Activated CD4-positive, alpha-beta T cell treated with anti-CD3 and anti-CD28 coated beads, Interleukin-10, Interleukin-2, amounts not matched to agents 100 ng/mL and 50 ng/mL, durations not matched to agents 16 hours and 8 hours (primary cell): ENCODE measurements at places on chromosomes 1 and 21.
A peak's percentile ranks its signal among the peaks of the same experiment; 100 is the strongest.

GRCh38 chr1:167775178-167775577 is 53.4 kb downstream of the MPZL1 start:
- DNase-seq = no peak

GRCh38 chr1:204272505-204272904 is 58.7 kb upstream of the GOLT1A start:
- DNase-seq = no peak

DNA sequence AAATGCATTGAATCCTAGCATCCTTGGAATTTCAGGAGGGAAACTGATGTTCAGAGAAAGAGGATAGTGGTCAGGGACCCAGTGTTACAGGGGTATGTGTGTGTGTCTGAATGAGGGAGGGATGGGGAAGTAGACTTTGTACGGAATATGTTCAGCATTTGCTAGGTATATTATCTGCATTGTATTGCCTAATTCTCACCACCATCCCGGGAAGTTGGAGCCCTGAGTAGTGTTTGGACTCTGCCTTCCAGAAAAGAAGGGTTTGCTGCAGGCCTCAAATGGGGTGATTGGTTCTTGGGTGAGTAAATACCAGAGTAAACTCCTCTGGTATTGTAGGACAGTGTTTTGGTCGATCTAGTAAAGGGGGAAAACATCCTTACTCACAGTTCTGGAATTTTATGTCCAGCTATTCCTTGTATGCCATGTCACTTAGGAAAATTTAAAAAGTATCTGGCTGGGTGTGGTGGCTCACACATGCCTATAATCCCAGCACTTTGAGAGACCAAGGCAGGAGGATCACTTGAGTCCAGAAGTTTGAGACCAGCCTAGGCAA is 7.1 kb upstream of the ZNF496 start:
- no peak for DNase-seq

GRCh38 chr1:25837262-25837875 is 17.6 kb downstream of the MTFR1L start:
- no peak for DNase-seq

DNA sequence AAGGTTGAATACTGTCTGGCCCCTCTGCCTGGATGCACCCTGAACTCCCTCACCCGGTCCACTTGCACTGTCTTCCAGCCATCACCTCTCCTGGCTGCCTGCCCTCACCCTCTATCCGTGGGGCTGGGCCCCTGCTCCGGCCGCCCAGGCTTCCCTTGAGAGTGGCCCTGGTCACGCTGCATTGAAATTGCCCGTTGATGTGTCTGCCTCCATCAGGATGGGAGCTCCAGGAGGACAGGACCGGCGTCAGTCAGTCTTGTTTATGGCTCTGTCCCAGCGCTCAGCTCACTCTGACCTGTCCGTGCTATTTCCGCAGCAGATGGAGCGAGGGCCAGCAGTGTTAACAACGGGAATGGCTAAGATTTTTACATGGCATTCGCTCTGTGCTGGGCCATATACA is 34.9 kb downstream of the FOXO6 start:
- no peak for DNase-seq

- DNase-seq = no peak
These were observed 615.9 kb downstream of the PTPRU start for GRCh38 chr1:29852248-29852647.

DNA sequence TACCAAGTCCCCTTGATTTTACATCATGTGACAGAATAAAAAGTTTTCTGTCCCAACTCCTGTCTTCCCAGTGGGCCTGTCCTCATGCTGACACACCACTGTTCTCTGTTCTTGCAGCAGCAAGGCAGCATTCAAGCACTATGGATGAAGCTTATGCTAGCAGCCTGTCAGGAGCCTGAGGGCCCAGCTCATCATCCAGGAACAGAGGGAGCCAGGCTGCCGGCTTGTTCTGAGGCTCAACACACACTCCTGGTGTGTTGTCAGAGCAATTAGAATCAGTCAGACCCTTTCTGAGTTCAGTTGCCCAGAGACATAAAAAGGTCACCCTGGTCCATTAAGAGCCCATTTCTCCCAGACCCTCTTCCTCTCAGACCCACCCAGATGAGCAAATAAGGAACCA is 282.9 kb downstream of the SEC16B start:
- DNase-seq = no peak

DNA sequence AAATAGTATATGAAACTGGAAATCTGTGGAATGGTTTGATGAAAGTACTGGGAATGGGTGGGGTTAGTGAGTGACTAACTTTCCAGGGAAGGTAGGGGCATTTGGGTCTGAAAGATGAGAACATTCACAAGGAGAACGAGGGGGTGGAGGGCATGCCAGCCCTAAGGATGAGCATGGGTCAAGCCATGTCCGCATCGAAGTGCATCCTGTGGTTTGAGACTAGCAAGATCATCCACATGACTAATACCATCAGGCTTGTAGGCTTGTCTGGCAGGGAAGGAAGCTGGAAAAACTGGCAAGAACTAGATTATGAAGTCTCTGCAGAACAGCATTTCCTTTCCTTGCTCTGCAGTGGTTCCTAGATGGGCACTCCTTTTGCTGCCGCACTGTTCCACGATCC is 70.4 kb upstream of the UBE2U start:
- DNase-seq = no peak

GRCh38 chr1:203567596-203567995 is 59.0 kb upstream of the ATP2B4 start:
- no peak for DNase-seq

DNA sequence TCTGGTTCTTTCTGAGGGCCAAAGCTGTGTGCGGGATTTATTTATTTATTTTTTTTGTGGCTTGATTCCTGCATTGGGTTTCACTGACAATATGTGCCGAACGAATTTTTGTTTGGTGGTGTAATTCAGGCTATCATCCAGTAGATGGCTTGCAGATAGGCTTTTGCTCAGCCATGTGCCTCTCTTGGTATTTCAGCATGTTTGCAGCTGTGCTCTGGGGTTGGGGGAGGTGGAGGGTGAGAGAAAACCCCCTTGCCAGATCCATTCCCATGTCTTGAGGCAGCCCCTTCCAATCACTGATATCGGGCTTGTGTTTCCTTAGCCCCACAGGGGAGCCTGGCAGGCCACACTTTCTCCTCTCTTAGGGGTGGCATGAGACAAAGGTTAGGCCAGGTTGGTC is 302.4 kb downstream of the PTGER3 start:
- no peak for DNase-seq

DNA sequence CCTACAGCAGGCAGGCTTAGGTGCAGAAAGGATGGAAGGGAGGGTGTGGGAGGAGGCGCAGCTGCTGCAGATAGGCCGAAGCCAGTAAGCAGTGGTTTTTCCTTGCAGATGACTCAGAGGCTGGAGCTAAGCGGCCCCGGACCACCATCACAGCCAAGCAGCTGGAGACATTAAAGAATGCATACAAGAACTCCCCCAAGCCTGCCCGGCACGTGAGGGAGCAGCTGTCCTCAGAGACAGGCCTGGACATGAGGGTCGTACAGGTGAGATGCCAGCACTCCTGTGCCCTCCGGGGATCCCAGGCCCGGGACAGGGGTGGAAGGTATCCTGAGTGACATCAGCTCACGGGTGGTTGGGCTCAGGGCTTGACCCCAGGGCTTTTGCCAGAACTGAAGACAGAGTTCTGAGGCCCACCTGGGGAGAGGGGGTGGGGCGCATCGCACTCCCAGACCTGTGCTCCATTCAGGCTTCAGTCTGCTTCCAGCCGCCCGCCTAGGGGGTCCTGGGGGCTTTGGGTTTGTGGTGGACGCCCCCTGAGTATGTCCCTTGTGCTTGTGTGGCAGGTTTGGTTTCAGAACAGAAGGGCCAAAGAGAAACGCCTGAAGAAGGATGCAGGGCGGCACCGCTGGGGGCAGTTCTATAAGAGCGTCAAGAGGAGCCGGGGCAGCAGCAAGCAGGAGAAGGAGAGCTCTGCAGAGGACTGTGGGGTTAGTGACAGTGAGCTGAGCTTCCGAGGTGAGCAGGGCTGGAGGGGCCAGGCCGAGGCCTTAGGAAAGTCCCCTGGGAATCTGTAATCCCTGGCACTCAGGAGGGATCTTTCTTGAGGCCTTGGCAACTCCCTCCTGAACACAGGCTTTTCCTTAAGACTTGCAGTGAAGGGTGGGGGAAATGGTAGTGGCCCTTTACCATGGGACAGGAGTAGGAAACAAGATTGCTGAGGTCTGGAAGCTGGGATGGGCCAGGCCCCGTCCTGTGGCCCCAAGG is 41.5 kb downstream of the LHX4 start:
- no peak for DNase-seq

DNA sequence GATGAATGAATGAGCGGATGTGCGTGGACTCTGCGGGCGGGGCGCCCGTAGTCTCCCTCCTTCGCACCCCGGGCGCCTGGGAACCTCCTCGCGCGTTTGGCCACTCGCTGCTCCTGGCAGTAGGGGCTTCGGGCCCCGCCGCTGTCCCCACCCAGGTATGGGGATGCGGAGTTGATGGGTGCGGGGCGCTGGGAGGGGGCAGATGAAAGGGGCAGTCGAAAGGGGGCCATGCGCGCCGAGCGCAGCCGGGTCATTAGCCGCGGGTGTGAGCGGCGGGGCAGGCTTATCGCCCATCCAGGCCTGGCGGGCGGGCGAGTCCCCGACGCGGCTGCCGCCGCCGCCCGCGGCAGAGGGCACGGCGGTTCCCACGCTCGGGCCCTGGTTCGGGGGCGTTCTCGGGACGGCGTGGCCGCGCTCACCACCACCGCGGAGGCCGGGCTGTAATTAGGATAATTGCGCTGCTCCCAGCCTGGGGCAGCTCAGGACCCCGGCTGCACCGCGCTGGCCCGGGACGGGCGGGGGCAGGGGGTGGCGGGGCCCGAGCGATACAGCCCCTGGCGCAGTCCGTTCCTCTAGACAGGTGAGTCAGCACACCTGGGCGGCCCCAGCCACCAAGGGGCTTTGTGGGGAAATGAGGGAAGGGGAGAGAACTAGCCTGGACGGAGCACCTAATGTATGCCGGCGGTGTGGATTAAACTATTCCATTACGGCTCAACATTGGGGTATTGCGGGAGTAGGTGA is 22.1 kb upstream of the CITED4 start:
- no peak for DNase-seq

- DNase-seq = no peak
These were observed 6.4 kb downstream of the SELENON start for GRCh38 chr1:25806418-25806817.

DNA sequence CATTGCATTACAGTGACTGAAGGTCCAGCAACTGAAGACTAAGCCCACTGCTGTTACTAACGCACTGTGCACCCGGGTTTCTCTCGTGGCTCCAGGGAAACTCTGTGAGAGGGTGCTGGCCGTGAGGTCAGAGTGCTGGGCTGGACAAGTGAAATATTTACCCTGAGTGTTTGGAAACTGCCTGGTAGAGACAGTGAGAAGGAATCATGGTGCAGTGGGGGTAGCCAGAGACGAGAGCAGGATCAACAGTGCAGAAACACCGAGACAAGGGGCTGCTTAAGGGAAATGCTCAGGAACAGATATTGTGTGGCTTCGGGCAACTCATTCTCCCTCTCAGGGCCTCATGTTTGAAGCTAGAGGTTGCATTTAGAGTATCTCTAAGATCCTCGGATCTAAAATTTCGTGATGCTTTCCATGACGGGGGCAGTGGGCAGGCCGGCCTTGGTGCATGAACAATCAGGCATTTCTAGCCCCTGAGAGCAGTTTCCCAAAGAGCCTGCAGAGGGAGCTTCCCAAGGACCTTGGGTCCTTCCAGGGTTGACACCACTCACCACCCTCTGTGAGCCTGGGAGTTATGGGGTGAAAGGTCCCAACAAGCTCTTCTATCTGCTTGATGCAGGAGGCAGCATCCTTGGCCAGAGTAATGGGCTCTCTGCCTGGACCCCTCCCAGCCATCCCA is 9.7 kb downstream of the CD2 start:
- peak; percentile 78 for DNase-seq

DNA sequence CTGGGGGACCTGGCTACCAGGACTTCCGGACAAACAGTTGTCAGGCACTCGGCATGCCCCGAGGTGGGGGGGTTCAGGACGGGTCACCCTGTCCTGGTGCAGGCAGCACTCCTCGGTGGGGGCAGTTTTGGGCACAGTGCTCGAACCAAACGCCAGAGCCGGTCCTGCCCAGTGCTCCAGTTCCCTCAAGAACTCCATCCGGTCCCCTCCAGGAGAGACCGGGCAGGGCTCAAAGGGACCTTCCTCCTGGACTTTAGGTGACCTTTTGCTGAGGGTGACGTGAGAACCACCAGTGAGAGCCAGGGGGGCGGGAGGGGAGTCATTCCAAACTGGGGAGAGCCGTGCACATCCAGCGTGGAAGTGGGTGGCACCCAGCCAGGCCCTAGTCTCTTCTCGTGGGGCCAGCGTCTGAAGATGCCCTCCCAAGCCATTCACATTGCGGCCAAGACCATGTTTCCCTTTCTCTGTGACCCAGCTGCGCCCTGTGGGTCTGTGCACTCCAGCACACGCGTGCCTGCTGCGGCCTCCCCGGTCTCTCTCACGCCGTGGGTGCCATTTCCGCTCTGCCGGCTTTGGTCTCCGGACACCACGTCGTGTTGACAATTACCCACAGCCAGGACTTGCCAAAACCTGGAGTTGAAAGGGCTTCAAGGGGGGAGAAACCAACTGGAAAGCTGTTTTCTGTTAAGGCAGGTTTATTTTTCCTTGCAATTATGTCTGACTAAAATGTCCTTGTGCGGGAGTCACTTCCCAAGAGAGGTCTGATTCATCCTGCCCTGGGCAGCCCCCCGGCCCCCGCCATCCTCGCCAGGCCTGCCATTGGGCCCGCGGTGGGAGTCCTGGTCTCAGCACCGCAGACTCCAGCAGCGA is 178.8 kb upstream of the ARHGEF16 start:
- DNase-seq = no peak

DNA sequence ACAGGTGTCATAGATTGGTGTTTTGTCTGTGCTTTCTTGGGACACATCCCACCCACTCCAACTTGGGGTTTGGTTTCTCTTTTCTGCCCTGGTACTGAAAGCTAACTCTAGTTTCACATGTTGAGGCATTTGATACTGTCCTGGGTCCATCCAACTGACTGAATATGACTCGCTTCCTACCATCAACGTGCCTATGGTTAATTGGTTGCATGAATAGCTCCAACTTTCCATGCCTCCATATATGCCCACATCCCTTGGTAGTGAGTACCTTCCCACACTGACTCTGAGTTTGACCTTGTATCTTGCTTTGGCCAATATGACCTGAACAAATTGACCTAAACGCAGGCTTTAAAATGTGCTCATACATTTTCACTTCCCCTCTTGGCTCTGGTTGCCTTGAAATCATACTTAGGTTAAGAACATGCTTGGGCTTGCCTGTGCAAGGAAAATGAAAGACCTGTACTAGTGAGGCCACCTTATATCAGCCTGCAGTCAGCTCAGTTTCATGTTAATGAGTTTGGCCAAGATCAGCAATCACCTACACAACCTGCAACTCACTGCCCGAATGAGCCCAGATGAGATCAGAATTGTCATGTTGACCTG is 81.0 kb upstream of the KCNK2 start:
- no peak for DNase-seq

- peak; percentile 64 for DNase-seq
These were observed 697 bp upstream of the C21orf91 start for GRCh38 chr21:17819877-17820229.

GRCh38 chr1:43273708-43274107 is 3.9 kb downstream of the TMEM125 start:
- DNase-seq = no peak

- no peak for DNase-seq
These were observed 146.5 kb upstream of the LYPLAL1 start for GRCh38 chr1:219027146-219027673.
